Osteoblast (primary cell): ENCODE measurements at places on chromosomes 16 and 17. TPM values are rescaled to one million over a fixed set of nuclear protein-coding genes. Genes with fewer than 3 reads are reported as not detected.

DNA sequence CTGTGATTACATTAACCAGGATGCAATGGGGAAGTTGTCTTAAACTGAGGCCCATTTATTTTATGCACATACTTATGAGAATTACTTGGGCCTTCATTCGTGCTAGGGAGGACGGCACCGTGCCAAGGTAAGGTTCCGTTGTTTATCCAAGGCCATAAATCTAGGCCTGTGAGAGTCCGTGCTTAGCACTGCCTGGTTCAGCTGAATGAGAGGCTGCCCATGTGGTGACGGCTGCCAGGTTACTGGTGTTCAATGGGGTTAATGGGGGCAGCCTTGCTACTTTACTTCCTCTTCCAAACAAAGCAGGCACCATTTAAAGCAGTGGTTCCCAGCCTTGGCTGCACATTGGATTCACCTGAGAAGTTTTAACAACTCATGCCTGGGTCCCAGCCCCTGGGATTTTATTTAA, 135.1 kb upstream of the NOL11 start:
- H3K36me3 ChIP-seq, result no peaks in the 10 kb centered on the region
- DNase-seq, result no peak
- H3K27me3 ChIP-seq, result no peaks in the 10 kb centered on the region
- no peak overlapping the region for H3K27ac ChIP-seq

DNA sequence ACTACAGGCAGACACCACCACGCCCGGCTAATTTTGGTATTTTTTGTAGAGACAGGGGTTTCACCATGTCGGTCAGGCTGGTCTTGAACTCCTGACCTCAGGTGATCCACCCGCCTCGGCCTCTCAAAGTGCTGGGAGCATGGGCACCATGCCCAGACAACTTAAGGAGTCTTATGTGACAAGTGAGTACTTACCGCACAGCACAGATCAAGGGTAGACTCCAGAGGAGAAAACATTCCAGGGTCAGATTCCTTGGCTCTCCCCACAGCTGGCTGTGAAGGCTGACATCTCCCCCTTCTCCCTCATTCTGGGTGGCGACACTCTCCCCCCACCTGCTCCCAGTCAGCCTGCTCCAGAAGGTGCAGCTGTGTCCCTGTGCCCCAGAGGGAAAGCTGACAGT, 10.6 kb downstream of the ZSCAN10 start:
- H3K4me1 ChIP-seq, result no peaks in the 10 kb centered on the region
- H3K36me3 ChIP-seq, result no peaks in the 10 kb centered on the region
- H3K27ac ChIP-seq, result no peak overlapping the region
- H3K27me3 ChIP-seq, result peaks cover 8% of the 10 kb centered on the region

DNA sequence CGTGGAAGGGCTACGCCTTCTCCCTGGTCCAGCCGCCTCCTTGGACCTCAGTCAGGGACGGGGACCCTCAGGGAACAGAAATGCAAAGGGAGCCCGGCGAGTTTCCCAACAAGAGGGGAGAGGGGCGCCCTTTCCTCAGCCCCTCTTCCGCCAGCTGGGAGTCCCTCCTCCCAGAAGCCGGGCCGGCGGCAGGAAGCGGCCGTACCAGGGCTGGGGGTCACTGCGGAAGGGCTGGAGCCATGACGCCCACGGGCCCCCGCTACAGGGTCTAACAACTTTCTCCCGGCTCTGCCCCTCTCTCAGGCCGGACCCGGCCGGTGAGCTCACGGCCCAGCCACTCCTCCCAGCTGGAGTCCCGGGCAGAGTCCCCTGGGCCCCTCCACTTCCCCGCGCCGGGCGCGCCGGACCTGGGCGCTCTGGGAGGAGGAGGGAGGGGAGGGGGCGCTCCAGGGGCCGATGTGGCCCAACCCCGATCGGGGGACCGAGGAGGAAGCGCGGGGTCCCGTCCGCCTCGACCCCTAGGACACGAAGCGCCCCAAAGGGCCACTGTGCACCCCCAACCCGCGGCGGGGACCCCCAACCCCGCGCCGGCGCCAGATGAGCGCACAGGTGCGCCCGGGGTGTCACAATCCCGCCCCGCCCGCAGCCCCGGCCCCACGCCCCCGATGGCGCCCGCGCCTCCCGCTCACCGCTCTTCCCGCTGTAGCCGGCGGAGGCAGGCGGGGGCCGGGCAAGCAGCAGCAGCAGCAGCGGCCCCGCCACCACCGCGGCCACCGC, 578 bp downstream of the PGAP6 start:
- H3K36me3 ChIP-seq, result peaks cover 8% of the 10 kb centered on the region
- H3K4me1 ChIP-seq, result peaks cover 2% of the 10 kb centered on the region

- H3K4me1 ChIP-seq, result peaks cover 8% of the 10 kb centered on the region
- H3K27ac ChIP-seq, result no peak overlapping the region
- no peaks in the 10 kb centered on the region for H3K36me3 ChIP-seq
Measured at GRCh38 chr17:3740611-3741073, 16.9 kb downstream of the HASPIN start.

- no peaks in the 10 kb centered on the region for H3K27me3 ChIP-seq
- peaks cover 20% of the 10 kb centered on the region for H3K4me1 ChIP-seq
- DNase-seq, result no peak
Measured at GRCh38 chr17:75664099-75664549, 2.8 kb downstream of the RECQL5 start.

DNA sequence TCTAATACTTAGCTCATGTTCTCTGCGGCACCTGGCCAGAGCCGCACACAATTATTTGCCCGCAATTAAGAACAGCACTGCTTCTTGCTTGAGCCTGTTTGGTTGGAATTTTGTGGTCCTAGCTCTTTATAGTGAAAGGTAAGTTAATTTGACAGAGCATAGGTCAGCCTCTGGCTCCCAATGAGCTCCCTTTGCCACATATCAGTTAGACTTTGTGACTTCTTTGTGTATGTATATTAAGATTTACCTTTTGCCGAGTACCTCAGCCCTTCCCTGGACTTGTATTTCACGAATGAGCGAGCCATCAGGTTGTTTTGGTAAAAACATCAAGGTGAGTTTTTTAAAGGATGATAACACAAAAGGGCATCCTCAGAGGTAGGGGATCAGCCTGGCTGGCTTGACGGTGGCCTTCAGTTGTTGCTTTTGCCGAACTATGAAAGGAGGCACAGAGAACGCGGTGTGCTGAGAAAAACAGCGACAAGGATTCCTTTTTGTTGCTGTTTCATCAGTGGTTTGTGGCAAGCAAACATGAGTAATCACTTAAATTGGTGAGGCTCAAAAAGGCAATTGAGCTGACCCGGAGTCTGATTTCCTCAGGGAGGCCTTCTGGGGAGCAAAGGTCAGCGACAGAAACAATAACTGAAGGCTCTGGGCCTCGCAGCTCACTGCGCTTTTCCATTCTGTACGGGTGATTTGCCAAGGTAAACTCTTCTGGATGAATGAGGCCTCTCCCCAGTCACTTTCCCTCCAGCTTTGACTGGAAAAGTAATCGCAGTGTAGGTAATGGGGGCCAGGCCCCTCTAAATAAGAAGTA, 163.6 kb downstream of the HS3ST3A1 start:
- no peaks in the 10 kb centered on the region for H3K36me3 ChIP-seq
- no peak overlapping the region for H3K4me3 ChIP-seq
- peak overlapping the region; percentile 24 for H3K27ac ChIP-seq
- peak; percentile 76 for DNase-seq

GRCh38 chr16:89723279-89724250, 2.2 kb downstream of the ZNF276 start:
- H3K27me3 ChIP-seq, result no peaks in the 10 kb centered on the region
- no peak for DNase-seq
- peaks cover 26% of the 10 kb centered on the region for H3K4me1 ChIP-seq
- H3K27ac ChIP-seq, result no peak overlapping the region

- peaks cover 30% of the 10 kb centered on the region for H3K27me3 ChIP-seq
- no peaks in the 10 kb centered on the region for H3K36me3 ChIP-seq
- H3K4me1 ChIP-seq, result no peaks in the 10 kb centered on the region
Measured at GRCh38 chr17:46972346-46972745, 6.7 kb downstream of the RPRML start.

DNA sequence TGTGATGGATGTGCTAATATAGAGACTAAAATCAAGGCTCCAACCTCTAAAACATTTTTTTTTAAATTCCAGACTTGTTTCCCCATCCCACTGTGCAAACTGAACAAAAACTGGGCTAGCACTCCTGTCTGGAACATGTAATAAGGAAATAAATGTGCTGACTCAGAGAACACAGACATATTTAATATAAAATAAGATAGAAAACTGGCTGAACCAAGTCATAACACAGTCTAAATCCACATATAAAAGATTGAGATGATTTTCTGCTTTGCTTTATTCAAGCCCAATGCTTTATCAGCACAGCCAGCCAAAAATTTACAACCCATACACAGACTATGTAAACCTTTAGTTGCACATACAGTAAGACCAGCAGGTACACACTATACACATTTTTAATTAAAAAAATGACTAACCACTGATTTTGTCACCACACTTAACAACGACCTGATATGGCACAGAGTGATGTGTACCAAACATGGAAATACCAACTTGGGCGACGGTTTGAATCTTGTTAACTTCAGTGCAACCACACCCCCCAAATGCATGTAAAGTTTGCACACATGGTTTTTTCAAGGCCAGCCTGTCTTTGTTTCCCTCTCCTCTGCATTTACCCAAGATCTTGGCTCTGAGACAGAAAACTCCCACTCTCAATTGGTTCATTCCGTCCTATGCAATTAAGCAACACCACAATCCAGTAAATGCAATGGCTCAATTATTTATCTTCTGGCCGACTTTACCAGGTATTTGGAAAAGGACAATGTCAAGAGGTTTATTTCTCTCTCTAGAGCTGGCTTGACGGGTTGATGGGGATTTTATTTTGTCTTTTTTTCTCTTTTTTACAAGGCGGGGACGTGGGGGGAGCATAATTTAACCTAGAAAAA, 1.2 kb downstream of the STAT3 start:
- H3K4me1 ChIP-seq, result peaks cover 24% of the 10 kb centered on the region
- peaks cover 6% of the 10 kb centered on the region for H3K36me3 ChIP-seq
- DNase-seq, result peak; percentile 80
- H3K27ac ChIP-seq, result peak overlapping the region; percentile 92
- no peaks in the 10 kb centered on the region for H3K27me3 ChIP-seq

DNA sequence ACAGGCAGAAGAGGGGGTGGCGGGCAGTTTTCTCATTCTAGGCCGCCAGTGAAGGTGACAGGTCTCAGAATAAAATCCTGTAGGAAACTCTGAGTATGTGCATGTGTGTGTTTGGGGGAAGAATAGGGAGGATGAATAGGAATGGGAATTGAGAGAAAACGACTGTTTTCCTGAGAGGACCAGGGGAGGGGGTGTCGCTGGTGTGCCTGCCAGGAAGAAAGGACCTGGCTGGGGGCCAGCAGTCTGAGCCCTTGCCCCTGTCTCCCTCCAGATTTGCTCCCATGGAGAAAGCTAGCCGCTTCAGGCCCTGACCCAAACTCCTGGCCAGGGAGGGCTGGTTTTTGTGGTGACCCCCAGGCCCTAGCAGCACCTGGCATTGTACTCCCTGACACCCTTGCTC, 14.4 kb downstream of the C17orf50 start:
- no peaks in the 10 kb centered on the region for H3K36me3 ChIP-seq
- H3K4me1 ChIP-seq, result peaks cover 36% of the 10 kb centered on the region
- DNase-seq, result peak; percentile 80
- H3K27me3 ChIP-seq, result peaks cover 15% of the 10 kb centered on the region

DNA sequence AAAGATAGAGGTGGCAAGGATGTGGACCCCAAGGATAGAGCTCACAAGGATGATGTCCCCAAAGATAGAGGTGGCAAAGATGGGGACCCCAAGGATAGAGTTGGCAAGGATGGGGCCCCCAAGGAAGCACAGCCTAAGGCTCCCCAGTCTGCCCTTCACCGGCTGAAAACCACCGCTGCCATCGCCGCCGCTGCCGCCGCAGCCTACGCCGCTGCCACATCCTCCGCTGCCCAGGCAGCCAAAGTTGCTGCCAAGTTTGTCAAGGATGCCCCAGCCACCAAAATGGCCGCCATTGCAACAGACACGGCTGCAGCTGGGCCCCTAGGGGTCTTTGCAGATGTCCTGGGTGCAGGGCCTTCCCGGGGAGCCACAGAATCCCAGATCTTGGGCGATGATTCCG, 19.9 kb downstream of the C16orf96 start:
- H3K4me3 ChIP-seq, result no peak overlapping the region
- no peaks in the 10 kb centered on the region for H3K27me3 ChIP-seq
- H3K4me1 ChIP-seq, result no peaks in the 10 kb centered on the region
- no peak overlapping the region for H3K27ac ChIP-seq
- no peak for DNase-seq
- H3K36me3 ChIP-seq, result no peaks in the 10 kb centered on the region

GRCh38 chr17:6046931-6047330, 23.2 kb upstream of the WSCD1 start:
- no peak for DNase-seq
- no peak overlapping the region for H3K27ac ChIP-seq
- no peaks in the 10 kb centered on the region for H3K36me3 ChIP-seq
- no peaks in the 10 kb centered on the region for H3K27me3 ChIP-seq
- no peaks in the 10 kb centered on the region for H3K4me1 ChIP-seq

- no peak overlapping the region for H3K4me3 ChIP-seq
- peaks cover 41% of the 10 kb centered on the region for H3K4me1 ChIP-seq
- no peaks in the 10 kb centered on the region for H3K27me3 ChIP-seq
- H3K36me3 ChIP-seq, result peaks cover 4% of the 10 kb centered on the region
- H3K27ac ChIP-seq, result no peak overlapping the region
Measured at GRCh38 chr17:66551839-66552238, 249.4 kb downstream of the PRKCA start.

DNA sequence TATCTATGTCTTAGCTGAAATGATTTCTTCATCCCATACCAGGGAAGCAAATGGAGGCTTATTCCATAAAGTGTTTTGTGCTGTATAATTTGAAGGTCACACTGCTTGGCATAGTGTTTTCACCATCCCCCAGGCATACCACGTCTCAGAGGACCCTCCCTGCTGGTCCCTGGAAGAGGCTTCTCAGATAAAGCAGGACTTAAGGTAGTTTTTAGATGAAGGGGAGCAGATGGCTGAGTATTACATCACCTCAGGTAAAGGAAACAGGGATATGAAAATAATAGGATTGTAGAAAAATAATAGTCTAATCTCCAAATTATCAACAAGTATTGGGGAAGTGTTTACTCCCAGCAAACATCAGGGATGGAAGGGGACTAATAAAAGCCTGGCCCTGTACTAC, 7.3 kb upstream of the SMG1 start:
- H3K4me3 ChIP-seq, result no peak overlapping the region
- no peaks in the 10 kb centered on the region for H3K36me3 ChIP-seq
- peaks cover 16% of the 10 kb centered on the region for H3K4me1 ChIP-seq
- no peak for DNase-seq
- no peak overlapping the region for H3K27ac ChIP-seq

DNA sequence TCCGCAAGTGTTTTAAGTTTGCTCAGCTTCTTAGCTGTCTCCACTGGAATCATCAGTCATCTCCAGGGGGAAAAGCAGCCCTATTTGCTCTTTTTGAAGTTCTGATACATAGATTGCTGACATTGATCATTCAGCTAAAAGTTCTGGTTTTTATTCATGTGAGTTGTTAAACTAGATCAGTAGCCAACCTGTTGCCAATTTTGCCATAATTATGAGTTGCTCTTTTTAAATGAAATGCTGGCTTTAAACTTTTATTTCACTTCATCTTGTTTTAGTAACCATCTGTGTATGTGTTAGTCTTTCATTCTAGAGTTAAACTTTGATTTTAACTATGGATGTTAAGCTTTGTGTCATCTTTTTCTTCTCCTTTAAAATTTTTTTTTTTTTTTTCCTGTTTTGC, 12.5 kb downstream of the UTP18 start:
- H3K36me3 ChIP-seq, result peaks cover 42% of the 10 kb centered on the region
- no peak overlapping the region for H3K27ac ChIP-seq
- DNase-seq, result no peak
- H3K4me3 ChIP-seq, result no peak overlapping the region
- no peaks in the 10 kb centered on the region for H3K27me3 ChIP-seq

Gene FBXO47
- not detected in 2 replicates for total RNA-seq

Gene TNFRSF17
- total RNA-seq, result not detected in 2 replicates

Gene CACNG3
- total RNA-seq, result not detected in 2 replicates

Gene SARM1
- 5.8 and 5.9 TPM in 2 replicates for total RNA-seq

Gene WNT9B
- 0.36 TPM in 1 of 2 replicates, not detected in the other for total RNA-seq

Gene KCNH6
- total RNA-seq, result not detected in 2 replicates

Gene KPNB1
- 331 and 351 TPM in 2 replicates for total RNA-seq

Gene CCL17
- total RNA-seq, result not detected in 2 replicates
